ENCODE measurements at places on chromosomes 5 and 9.

GRCh38 chr9:107518037-107518807 lies 28.7 kb upstream of the KLF4 start:
- no peak for DNase-seq

DNA sequence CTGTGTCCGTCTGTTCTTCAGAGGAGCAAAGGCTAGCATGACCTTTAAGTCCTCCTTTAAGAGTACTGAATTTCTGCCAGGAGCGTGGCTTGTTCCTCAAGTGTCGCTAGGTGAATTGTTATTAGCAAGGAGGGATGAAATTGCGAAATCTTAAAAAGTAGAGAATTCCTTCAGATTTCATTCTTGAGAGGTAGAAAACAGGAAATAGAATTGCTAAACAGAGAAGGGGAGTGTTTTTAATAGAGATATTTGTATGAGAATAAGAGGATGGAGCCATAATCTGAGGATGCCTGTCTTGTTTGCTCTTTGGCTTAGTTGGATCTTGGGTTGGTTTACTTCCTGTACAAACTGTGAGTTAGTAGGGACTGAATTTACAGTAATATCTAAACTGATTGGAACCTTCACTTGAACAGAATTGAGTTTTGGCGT lies 39.2 kb downstream of the EXOSC2 start:
- DNase-seq = no peak

- DNase-seq = no peak
Observed at GRCh38 chr9:124663046-124663961, 107.8 kb downstream of the NR6A1 start.

GRCh38 chr9:134915046-134915985 lies 2.4 kb downstream of the FCN1 start:
- no peak for DNase-seq

- no peak for DNase-seq
Observed at GRCh38 chr5:78726571-78726970, 78.0 kb upstream of the LHFPL2 start.

- no peak for DNase-seq
Observed at GRCh38 chr5:16493261-16493660, 27.7 kb upstream of the ZNF622 start.

DNA sequence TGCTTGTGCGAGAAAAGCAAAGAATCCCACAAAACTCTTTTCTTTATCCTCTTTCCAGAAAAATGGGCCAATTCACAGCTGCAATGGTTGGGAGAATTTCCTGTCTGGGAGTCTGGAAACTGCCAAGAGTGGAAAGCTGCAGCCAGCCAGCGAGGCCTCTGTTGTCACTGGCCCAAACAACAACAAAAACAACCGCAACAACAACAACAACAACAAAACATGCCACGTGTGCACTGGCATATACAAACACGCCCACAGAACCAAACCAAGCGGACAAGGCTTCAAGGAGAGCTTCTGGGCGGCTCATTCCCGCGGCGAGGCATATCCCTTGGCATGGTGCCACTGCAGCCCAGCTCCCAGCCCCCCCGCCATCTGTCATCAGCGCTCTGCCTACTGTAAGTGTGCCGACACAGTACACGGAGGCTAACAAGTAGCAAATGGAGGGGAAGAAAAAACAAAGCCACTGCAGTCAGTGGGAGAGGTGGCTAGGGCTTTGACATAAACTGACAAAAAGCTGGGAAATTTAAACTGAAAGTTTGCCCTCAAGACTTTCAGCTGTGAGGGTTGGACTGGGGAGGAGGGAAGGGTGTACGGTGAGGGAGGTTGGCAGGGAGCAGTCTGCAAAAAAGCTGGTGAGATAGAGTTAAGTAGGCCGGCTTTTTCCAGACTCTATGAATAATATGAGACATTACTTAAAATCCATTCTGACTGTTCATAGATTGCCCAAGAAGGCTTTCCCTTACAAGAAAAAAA lies 165.0 kb upstream of the ZNF462 start:
- no peak for DNase-seq

GRCh38 chr9:19018201-19018600 lies 14.8 kb downstream of the SAXO1 start:
- DNase-seq = no peak

DNA sequence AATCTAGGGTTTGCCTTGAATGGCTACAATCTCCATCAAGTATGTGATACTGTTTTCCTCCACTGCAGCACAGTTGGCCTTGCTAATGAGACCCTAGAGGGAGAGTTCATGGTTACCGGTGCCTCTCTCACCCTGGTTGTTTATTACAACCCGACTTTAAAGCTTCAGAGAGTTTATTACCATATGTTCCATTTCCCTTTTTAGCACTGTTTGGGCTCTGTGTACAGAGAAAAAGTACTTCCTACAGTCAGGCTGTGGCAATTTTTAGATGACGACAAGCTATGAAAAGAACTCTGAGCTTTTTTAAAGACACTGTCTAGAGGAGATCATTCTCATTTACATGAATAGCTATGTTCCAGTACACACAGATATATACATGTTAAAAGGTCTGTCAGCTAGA lies 48.8 kb upstream of the PLCXD3 start:
- DNase-seq = no peak

GRCh38 chr9:74639112-74639511 lies 142.0 kb downstream of the RORB start:
- no peak for DNase-seq

- DNase-seq = no peak
Observed at GRCh38 chr5:13987843-13988464, 43.5 kb upstream of the DNAH5 start.

DNA sequence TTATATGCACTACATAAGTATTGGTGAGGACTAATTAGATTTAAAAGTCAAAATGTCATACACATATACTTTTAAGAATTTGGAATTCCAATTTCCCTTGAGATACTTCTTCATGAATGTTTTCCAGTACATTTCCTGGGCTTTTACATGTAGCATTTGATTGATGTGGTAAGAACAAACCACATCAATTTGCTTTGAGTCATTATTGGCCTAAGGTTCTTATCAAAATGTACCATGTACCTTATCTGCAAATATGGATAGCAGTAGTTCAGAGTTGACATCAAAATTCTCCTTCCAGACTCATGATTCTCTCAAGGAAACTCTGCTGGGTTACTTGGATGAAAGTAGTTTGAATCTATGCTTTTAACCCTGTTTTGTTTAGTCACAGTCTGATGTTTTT lies 2.5 kb downstream of the CAST start:
- no peak for DNase-seq

DNA sequence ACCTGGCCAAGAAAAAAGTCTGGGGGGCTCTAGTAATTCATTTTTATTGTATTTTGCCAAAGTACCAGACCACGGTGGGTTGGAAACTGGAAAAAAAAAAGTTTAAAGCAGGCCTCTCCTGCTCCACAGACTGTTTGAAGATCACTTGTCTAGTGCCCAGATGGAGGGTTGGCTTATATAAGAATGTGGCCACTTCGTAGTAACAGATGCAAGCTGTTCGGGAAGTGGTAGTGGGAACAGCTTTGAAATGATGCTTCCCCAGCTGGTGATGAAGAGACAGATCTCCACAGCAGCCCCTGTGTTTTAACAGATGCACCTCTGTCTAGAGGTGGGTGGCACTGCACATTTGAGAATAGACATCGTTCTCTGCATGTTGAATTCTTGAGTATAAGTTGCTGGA lies 54.3 kb upstream of the DMRT3 start:
- no peak for DNase-seq

DNA sequence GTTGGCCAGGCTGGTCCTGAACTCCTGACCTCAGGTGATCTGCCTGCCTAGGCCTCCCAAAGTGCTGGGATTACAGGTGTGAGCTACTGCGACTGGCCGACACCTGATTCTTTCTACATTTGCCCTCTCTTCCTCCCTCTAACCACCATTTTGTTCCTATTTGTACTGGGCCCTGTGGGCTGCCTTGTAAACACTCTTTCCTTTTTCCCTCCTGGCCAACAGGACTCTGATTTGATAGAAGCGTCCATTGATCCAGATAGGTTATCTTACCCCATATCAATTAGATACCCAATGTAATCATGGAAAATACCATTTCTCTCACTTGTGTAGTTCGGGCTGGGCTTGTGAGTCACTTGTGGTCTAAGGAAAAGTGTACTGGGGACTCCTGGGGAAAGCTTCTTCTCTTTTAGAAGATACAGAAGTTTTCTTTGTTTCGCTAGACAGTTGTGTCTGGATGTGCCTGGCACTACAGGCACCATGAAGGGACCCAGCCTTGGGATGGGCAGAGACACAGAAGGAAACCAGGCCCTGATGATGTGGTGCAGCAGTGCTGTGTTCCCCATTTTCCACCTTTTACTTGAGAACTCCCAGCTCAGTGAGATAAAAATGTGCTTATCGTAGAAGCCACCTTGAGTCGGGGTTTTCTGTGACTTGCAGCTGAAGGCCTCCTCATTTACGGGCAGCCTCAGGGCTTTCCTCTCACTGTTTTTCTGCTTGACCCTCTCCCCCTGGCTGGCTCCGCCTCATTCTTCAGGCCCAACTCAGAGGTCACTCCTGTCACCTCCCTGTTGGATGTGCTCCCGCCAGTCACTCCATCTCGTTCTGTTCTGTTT lies 32.8 kb upstream of the CPEB4 start:
- no peak for DNase-seq

GRCh38 chr5:74630453-74631066 lies 10.0 kb downstream of the ENC1 start:
- DNase-seq = no peak

DNA sequence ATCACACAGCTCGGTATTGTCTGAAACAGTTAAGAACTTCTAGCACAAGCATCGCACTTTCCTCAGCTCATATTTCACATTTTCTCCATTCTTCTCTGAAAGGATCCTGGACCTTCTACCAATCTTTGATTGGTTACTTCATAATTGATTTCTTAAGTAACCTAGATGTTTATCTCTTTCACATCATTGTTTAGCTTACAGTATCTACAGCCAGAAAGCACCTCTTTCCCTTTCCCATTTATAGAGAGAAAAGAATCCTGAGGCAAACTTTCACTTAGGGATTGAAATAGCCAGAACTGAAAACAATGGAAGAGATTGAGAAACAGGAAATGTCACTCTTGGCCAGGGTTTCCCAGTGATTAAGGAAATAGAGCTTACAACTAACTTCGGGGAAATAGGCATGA lies 2.5 kb downstream of the IL33 start:
- no peak for DNase-seq

DNA sequence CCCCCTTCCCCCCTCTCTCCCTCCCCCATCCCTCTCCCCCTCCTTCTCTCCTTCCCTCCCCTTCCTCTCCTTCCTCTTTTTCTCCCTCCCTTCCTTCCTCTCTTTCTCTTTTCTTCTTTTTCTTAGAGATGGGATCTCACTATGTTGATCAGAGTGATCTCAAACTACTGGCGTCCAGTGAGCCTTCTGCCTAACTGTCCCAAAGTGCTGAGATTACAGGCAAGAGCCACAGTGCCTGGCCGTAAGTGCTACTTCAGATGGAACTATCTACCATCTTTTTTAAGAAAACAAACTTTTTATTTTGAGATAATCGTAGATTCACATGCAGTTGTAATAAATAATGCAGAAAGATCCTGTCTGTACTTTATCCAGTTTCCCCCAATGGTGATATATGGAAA lies 6.3 kb downstream of the RCL1 start:
- no peak for DNase-seq

DNA sequence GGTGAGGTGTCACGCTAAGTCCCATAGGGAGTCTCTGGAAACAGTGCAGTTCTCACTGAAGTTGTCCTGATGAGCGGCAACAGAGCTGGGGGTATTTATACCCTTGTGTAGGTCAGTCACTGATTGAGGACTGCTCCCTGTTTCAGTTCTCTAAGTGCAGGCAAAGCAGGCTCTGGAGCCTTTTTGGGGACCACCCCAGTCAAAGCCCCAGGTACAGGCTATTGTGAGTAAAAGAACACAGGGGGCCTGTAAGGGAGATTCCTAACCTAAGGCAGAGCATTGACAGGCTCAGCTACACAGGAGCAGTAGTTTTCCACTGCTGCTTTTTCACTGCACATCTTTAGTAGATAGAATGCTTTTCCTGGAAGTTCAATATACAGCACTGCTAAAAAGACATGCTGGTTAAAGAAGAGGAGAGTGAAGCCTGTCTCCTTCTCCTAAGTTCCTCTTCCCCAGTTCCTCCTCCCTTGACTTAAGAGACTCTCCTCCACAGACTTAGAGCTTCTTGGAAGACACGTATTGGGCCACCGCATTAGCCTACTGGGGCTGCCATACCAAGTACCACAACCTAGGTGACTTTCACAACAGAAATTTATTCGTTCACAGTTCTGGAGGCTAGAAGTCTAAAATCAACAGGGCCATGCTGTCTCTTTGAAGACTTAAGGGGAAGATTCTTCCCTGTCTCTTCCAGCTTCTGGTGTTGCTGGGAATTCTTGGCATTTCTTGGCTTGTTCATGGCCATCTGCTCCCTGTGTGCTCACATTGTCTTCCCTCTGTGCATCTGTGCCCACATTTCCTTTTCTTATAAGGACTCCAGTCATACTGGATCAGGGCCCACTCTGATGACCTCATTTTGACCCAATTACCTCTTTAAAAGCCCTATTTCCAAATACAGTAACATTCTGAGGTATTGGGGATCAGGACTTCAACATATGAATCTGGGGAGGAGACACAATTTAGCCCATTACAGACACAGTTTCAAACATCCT lies 221.0 kb downstream of the ESM1 start:
- DNase-seq = no peak

DNA sequence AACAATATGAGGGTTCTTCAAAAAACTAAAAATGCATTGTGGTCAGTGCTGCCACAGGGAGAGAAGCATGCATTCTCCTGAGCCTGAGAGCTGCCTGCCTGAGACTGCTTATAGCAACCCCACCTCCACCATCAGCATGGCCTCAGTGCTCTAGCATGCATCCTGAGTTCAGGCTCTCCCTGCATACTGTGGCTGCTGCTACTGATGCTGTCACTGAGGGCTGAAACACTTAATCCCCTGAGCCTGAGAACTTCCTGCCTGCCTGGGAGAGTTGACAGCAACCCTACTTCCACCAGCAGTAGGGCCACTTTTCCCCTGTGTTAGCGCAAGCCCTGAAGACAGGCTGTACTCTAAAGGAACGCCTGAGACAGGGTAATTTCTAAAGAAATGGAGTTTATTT lies 206.0 kb downstream of the FBXO4 start:
- no peak for DNase-seq

DNA sequence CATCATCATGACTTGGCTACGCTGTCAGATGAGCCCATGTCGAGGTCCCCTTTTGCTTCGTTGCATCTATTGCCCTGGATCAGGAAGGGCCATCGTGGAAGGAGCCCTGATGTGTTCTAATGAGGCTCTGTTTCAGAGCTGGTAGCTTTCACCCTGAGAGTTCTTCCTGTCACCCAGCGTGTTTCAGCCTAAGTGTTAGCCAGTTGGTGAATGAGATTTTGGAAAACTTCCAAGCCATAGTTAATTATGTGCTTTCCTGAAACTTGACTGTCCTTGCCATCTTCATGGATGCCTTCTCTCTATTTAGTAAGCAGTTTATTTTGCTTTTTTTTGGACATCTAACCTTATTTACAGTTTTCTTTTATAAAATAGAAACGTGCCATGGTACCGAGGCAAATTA lies 1695.4 kb upstream of the WWC1 start:
- no peak for DNase-seq

DNA sequence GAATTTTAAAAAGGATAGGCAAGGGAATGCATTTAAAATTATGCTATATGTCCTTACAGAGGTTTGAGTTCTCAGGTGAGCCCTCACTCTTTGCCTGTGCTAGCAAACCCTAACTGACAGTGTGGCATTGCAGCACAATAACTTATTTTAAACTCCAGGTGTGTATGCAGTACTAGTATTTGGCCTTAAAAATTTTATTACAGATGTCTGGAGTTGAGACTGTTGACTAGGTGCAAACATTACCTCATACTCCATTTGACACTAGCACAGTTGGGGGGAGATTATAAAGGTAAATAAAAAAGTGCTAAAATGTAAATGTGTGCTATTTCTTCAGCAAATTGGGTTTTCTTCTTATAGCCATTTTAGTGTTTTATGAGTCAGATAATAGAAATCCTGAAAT lies 407.7 kb downstream of the SH3GL2 start:
- no peak for DNase-seq

Data from CD4-positive, alpha-beta T cell (primary cell).